ENCODE measurements at places on chromosomes 12 and 14.

DNA sequence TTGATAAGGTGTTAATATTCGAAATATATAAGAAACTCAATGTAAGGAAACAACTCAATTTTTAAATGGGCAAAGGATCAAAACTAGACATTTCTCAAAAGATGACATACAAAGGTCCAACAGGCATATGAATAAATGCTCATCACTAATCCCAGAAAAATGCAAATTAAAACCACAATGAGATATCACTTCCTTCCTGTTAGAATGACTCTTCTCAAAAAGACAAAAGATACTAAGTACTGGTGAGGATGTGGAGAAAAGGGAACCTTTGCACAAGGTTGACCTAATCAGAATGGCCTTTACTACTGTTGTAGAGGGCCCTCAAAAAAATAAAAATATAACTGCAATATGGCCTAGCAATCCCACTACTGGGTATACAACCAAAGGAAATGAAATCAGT lies 383.4 kb downstream of the KCNH5 start:
- DNase-seq = no peak

DNA sequence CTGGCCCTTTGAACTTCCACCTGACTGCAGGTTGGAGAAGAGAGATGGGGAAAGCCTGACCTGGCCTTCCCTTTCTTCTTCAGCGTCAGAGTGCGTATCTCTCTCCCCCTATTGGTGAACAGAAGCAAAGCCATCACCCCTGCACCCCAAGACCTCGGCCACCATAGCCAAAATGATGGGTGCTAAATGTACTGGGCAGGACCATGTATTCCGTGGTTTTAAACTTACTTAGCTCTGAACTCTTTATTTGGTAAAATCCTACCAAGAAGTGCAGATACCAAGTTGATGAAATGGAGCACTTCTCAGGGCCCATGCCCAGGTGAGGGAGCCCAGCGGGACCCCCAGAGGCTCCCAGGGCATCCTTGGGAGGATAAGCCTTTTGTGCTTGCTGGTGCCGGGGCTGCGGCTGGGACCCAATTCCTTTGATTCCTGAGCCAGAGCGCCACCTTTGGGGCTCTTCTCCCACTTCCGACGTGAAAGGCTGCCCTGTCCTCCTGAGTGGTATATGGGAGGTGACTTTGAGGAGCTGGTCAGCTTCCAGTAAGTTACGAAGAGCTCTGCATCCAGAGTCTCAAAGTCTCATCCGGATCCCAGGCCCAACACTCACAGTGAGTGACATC lies 9.4 kb downstream of the CCND2 start:
- no peak for DNase-seq

- DNase-seq = no peak
Observed at GRCh38 chr14:95123891-95124579, 33.3 kb downstream of the DICER1 start.

DNA sequence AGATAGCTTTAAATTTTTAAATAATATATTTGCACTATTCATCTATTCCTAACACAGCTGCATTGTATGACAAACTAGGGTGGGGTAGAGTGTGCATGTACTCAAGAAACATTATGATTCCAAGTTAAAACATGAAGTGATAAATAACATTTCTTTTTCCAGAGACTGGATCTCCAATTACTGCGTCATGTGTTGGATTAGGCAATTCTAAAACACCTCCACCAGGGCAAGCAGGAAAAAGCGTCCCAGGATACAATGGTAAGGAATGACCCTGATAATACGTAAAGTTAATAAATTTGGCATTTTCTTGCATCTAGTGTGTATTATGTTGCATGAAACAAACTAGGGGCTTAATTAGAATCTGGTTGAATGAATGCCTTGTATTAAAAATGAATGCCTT lies 138.9 kb downstream of the ACSS3 start:
- no peak for DNase-seq

GRCh38 chr14:102918438-102918837 lies 4.0 kb upstream of the AMN start:
- no peak for DNase-seq

DNA sequence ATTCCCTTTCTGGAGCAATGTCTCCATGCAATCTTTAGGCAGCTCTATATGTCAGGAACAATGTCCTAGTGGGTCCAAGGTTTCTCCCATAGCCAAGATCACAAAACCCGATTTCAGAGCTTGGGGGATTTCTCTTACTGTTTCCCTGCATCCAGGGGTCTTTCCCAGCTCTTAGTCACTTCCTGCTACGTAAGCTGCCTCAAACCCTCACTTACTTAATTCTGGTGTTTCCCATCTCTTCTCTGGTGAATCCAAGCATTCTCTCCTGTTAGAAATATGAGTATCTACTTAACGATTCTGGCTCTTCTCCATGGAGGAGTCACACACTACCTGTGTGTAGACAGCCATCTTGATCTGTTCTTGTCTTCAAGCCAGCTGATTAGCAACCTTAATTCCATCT lies 80.0 kb downstream of the IFNG-AS1 start:
- no peak for DNase-seq

DNA sequence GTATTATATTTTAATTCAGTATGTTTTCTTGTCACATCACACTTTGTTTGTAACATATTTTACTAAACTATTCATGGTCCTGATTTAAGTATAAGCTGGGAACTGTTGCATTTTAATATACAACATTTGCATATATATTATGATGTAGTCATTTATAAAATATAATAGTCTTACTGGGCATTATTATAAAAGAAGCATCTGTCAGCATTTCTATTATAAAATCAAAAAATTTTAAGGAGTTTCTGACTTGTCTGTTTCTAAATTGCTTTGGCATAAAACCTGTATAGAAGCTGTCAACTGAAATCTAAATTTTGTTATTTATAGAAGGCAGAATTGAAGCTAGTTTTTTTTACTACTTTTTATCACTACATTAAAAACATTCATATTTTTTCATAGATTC lies 166.6 kb downstream of the NUBPL start:
- DNase-seq = no peak

GRCh38 chr14:24351517-24351916 lies 11.7 kb upstream of the RIPK3 start:
- no peak for DNase-seq

- DNase-seq = no peak
Observed at GRCh38 chr12:76026643-76027063, 4.9 kb downstream of the PHLDA1 start.

DNA sequence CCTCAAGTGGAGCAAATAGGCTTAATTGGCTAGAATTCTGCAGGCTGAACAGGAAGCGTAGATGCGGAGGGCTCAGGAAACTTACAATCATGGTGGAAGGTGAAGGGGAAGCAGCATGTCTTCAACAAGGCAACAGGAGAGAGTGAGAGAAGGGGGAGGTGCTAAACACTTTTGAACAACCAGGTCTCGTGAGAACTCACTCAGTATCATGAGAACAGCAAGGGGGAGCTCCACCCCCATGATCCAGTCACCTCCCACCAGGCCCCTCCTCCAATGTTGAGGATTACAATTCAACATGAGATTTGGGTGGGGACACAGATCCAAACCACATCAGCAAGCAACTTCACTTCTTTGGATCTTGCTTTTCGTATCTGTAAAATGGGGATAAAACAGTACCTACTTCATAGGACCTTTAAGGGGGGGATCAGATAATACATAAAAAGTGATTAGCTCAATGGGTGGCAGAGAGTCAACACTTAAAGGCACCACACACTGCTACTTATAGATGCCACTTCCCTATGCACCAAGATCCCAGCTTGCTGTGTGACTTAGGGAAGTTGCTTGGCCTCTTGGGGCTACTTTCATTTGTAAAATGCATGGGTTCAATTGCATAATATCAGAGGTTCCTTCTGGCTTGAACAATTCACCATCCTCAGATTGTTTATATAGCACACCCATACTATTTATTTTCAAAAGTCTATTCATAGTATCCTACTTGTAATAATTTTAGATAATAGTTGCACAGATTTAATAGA lies 184.8 kb upstream of the RPH3A start:
- DNase-seq = no peak

GRCh38 chr12:44847403-44847802 lies 28.7 kb downstream of the NELL2 start:
- DNase-seq = no peak

DNA sequence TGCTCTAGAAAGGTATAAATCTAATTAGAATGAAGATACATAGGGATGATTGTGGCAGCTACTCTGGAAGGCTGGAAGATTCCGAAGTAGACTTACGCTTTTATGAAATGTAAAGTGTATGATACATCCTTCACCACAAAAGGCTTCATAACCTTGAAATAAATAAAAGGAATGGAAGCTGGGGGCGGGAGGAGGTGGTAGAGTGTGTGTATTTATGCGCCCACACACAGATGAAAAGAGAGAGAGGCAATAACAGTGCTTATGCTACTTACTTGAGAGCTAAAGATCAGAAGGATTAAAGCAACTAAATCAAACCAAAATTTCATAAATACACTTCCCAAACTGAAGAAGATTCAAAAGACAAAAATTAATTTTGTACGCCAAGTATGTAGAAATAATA lies 30.4 kb downstream of the CBX5 start:
- DNase-seq = no peak

DNA sequence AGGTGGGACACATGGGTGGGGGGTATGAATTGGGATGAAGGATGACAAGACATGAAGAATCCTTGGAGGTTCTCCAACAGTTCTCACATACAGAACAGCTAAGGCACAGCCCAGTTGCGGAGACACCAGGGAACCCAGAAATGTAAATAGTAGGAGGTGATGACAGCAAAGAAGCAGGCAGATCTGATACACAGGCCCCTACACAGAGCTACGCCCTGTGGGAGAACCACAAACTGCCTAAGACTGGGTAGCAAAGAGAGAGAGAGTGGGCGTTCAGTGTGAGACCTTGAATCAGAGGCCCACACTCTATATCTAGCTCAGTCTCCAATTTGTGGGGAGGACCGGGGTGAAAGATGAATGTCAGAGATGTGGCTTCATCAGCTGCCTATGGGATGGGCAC lies 9.5 kb upstream of the NUMB start:
- DNase-seq = no peak

DNA sequence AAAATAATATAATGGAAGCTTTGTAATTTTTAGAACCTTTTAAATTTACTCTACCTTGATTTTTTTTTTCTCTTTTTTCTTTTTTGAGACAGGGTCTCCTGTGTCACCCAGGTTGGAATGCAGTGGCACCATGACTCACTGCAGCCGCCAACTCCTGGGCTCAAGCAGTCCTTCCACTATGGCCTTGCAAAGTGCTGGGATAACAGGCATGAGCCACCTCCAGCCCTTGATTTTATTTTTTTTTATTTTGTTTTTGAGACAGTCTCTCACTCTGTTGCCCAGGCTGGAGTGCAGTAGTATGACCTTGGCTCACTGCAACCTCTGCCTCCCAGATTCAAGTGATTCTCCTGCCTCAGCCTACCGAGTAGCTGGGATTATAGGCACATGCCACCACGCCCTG lies 65.3 kb upstream of the TRAF3 start:
- DNase-seq = no peak

GRCh38 chr14:61813096-61813606 lies 50.9 kb downstream of the SNAPC1 start:
- DNase-seq = no peak

GRCh38 chr14:76773188-76773885 lies 12.1 kb downstream of the VASH1 start:
- no peak for DNase-seq

DNA sequence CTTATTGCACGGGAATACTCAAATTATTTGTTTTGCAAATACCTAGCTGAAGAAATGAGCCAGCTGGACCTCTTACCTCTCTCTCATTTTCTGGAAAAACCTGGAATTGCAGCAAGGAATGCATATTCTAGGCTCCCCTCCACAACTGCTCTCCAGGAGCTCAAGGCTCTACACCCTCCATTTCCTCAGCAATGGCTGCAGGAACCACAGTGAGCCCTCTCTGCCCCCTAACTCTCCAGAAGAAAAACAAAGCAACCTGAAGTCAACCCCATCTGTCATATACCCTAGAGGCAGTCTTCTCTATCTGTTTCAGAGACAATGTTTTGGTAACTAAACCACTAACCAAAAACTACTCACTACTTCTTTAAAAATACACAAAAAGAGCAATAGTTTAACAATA lies 221.6 kb downstream of the SLC25A21 start:
- DNase-seq = no peak

DNA sequence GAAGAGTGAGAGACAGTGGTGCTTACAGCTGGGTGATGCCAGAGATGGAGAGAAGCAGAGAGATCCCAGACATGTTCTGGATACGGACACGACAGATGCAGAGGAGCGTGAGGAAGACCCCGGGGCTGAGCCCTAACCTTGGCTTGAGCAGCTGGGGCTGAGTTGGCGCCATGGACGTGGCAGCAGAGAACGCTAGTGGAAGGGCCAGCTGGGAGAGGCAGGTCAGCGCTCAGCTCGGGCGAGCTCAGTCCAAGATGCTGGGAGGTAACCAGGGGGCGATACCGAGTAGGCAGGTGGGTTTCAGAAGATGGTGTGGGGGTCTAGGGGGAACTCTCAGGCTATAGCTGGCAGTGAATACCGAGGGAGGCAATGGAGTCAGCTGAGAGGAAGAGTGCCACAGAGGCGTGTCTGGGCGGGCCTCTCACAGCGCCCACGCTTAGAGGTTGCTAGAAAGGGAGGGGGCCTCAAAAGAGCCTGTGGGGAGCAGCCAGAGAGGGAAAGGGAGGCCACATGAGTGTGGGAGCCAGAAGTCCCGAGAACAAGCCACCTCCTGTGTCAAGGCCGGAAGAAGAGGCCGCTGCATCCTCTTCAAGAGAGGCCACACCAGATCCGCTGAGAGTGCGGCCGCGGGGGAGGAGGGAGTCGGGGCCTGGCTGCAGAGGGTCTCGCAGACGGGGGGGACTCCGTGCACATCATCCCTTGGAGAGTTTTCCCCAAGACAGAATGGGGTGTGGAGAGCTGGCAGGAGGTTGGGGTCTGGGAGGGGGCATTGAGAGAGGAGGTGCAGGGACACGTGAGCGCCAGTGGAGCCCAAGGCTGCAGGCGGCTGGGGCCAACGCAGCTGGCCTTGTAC lies 57.0 kb upstream of the DIO3 start:
- no peak for DNase-seq
